ENCODE measurements at places on chromosomes 3 and 15.

DNA sequence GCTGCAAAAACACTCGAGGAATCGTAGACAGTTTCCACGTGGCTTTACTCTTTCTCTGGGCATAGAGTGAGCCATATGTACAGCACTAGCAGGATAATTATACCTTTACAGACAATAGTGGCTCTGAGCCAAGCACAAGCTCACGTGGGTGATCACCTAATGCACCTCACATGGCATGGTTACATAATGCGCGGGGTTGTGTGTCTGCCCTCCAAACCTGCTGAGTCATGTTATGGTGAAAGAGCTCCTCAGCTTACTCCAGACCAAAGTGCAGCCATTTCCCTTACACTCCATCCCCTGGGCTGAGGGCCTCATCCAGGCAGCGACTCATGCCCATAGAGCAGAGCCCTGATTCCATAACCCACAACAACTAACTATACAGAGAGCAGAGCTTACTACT is 1458.4 kb upstream of the CADM2 start:
- no peak for DNase-seq

DNA sequence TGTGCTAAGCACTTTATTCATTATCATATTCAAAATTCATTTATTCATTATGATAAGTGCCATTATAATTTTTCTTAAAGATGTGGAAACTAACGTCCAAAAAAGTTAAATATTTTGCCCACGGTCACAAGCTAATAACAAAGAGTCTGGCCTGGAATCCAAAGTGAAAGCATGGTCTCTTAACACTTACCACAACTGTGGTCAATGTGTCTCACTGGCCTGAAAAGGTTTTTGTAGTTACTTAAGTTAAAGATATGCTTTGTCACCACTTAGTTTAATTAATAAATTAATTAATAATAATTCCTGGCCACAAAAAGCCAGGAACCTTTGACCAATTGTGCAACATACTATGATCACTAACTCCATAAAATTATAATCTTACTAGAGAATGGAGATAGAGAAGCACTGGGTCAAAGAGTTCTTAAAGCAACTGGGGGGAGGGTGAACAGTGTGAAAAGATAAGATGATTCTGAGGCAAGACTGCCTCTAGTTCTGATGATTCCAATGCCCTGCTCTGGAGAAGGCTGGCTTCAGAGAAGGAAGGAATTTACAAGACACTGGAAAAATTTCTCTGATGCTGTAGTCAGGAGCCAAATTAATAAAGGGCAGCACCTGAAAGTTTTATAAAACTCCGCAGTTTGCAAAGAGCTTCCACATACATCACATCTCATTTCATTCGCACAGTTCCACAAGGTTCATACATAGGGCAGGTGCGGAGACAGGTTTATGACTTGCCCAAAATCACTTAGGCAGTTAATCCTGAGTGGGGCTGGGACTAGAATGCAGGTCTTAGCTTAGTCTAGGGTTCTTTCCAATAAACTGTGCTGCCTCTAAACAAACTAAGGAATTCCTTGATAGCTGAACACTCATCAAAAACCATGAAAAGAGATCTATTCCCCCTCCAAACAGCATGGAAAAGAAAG is 32.5 kb downstream of the NPTN start:
- no peak for DNase-seq

DNA sequence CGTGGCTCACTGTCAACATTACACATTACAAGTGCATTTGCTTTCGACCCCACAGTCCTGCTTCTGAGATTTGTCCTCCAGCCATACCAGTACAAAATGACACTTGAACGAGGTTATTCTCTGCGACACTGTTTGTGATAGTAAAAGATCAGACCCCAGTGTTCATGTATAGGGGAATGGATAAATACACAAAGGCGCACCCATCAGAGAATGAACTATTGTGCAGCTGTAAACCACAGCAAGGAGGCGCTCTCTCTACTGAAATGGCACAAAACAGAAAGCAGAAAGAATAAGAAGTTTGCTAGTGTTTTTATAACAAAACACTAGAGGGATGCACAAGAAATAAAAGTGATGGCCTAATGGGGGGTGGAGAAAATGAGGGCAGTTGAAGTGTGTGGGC is 4.9 kb upstream of the CHSY1 start:
- DNase-seq, result no peak

DNA sequence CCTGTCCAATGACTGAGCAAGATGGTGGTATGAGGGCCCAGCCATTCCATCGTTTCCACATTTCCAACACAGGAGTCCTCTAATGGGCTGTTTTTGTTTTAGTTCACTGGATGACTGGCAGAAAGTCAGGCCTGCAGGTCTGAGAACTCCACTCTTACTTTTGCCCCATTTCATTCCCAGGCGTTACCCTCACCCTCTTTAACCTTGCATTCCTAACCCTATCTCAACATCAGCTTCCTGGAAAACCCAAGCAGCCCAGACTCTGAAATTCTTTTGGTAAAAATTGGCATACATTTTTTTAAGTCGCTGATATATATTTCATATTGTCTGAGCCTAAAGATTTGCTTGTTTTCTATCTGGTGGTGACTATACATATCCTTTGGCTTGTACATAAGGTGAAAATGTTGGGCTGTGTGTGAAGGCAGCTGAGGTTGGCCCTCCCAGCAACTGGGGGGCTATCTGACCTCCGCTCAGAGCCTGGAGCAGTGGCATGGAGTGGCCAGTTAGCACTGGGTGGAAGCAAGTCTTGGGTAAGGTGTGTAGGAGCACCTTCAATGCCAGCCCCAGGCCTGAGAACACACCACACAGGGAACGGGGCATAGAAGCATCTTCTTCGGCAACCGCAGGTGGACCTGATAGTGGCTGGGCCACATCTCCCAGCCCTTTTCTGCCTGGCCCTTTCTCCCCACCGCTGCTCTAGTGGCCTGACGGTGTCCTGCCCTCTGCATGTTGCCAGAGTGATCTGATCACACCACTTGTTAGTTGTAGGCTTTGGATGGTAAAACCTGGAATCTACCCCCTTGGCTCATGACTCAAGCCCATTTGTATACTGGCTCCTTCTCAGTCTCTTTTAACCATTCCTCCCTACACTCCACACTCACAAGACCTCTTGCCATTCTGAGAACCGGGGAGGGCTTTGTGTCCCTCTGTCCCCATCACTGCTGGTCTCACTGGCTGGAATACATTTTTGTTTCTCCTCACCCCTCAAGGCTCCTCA is 50.0 kb downstream of the AMOTL2 start:
- DNase-seq, result no peak

GRCh38 chr15:66456211-66456610 is 41.4 kb downstream of the SNAPC5 start:
- DNase-seq, result no peak

GRCh38 chr3:41296556-41296955 is 97.3 kb downstream of the CTNNB1 start:
- no peak for DNase-seq

- no peak for DNase-seq
These were observed 14.7 kb downstream of the TM2D3 start for GRCh38 chr15:101637516-101637915.

DNA sequence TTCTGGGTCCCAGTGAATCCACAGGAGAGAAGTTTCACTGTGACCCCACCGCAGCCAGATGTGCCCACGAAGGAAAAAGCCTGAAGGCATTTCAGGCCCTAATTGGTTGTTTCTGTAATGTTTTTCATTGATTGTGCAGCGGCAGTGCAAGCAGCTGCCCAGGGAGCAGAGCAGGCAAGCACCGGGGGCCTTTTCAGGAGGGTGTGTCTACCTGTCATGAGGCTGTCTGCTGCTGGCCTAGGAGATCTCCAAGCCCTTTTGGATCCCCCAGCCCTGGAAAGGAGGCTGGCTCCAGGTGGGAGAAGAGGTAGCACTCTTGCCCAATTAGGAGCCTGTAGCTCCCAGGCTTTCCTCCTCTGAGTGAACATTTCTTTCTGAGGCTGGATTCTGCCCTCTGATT is 108.8 kb downstream of the EPHB1 start:
- DNase-seq, result no peak

DNA sequence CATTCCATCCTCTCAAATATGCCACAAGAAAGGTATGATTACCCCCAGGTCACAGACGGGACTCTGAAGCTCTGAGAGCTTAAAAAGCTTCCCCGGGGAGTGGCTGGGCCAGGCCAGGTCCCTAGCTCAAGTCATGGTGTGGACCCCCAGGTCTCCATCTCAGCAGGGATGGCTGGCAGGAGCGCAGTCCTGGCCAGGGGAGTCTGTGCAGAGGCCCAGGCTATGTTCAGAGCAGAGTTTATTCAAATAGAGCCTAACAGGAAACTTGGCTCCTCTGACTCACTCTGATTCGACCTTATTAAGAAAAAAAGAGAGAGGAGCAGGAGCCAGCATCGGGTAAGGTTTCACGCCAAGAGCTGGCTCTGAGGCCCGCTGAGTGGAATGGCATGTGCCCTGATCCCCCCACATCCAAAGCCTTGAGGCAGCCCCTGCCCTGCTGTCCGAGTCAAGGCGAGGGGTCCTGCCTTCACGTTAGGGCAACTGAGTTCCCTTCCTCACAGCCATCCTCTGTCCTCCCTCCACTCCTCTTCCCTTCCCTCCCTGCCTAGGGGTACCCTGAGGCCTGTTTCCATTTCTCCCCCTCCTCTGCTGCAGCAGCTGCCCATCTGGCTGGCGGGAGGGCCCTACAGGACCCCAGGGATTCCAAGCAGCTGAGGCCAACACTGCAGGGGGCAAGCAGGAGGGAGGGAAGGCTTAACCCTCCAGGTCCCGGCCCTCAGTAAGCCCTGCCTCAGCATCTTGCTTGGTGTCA is 1.9 kb upstream of the LOXL1 start:
- DNase-seq, result peak; percentile 57

GRCh38 chr3:96039632-96040031 is 774.8 kb upstream of the EPHA6 start:
- no peak for DNase-seq

DNA sequence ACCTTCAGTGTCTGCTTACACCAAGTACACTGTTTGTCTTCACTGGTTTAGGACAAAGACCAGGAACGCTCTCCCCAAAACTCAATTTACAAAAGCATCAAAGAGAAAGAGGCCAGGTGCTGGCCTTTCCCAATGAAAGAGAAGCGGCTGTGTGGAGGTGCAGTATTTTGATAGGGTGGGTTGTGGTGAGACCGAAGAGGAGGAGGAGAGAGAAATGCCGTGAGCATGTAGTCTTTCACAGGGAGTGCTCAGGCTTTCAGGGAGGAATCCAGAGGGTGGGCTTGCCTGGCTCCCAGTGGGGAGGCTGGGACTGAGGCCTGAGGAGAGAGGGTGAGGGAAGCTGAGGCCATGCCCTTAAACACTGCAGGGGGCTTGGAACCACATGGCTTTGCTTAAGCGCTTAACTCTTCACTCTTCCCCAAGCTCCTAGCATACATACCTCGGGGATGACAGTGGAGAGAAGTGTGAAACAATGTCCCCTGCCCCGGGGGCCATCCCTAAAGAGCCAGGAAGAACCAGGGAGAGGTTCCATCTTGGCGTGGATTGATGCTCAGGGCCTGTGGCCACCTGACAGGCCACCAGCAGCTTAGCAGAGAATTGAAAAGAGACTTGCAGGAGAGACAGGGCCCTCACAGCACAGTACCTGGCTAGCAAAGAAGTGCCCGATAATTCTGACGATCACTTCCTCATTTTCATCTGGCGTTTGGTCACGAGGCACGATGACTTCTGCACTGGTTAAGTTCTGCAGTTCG is 60.5 kb downstream of the SENP2 start:
- DNase-seq, result no peak

GRCh38 chr3:160403796-160404470 is 4.5 kb downstream of the SMC4 start:
- no peak for DNase-seq

- DNase-seq, result no peak
These were observed 66.0 kb downstream of the MAGI1 start for GRCh38 chr3:65972765-65973164.

GRCh38 chr15:63233667-63234423 is 43.6 kb upstream of the APH1B start:
- DNase-seq, result no peak

DNA sequence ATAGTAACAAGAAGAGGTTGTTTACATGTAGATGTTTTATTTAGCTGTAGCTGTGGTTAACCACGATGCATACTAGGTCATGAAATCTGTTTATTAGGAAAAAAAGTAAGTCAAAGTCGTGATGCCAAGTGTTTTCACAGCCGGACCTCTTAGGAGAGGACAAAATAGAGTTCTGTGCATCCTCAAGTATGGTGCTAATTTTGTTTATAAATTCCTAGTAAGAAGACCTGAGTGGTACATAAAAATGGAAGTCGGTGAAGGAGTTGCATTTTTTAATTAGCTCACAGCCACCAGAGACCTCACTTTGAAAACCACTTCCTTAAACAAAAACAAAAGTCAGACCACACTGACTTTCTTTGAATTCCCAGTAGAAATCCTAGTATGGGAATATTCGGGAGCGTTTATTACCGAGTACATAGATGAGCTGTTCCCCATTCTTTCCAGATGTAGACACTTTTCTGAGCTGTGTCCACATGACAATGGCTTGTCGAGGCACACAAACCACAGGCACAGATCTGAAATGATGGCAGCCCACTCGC is 143.6 kb upstream of the UBE2E1 start:
- DNase-seq, result no peak

- DNase-seq, result no peak
These were observed 16.8 kb upstream of the CCNDBP1 start for GRCh38 chr15:43168192-43169107.

DNA sequence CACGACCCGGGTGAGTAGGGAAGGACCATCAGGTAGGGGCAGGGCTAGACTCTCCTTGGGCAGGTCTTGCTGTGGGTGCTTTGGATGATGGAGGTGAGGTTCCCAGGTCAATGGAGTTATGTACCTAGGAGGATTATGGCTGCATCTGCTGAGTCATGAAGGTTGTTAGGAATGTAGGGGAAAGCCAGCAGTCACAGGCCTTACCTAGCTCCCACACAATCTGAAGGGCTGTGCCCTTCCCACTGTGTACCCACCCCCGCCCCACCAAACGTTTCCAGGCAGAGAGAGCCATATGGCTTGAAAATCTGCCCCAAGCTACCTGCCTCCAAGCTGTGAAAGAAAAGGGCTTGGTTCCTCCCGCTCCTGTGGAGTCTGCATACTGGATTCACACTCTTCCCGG is 573.4 kb upstream of the DPPA4 start:
- no peak for DNase-seq

DNA sequence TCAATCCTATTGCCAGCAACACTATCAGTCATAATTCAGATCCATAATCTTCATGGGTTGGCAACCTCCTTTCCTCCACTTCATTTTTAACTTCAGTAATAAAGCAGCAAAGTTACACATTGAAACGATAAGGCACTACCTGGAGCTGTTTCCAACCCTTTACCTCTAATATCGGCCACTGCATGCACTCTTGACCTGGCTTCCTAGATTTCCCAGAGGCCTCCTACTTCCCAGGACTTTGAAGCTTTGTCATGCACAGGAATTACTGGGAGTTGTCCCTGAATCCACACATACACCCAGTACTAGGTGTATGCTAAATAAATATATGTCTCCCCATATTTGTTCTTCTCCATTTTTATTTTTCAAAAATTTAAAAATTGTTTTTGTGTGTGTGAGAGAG is 126.1 kb downstream of the PLD1 start:
- no peak for DNase-seq

DNA sequence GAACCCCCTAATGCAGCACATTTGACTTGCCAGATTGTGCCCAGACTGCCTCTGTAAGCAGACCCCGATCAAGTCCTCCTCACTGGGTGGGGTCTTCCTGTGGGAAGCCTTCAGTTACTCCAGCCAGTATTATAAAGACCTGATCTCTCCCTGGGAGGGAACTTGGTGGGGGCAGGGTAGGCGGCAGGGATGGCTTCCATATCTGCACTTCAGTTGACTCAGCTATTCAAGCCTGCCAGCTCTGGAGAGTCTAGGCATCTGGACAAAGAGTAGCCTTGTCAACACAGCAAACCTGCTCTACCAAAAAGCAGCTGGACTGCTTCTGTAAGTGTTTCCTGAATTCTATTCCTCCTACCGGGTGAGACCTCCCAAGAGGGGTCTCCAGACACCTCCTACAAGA is 21.0 kb upstream of the SLC25A38 start:
- no peak for DNase-seq

GRCh38 chr15:20356444-20356910 is 185.1 kb downstream of the GOLGA6L6 start:
- peak; percentile 15 for DNase-seq

Measured in uterus (tissue), 4 donors.